Stimulated activated naive CD8-positive, alpha-beta T cell treated with anti-CD3 and anti-CD28 coated beads, Interleukin-15, amount 100 ng/mL, for 72 hours (primary cell): ENCODE measurements at places on chromosomes 6 and 20.

- peak; percentile 5 for DNase-seq
These were observed 46.8 kb downstream of the CD24 start for GRCh38 chr6:106927531-106928398.

- DNase-seq = no peak
These were observed 437.7 kb downstream of the ADGRB3 start for GRCh38 chr6:69072796-69073195.

- DNase-seq = no peak
These were observed 256.1 kb downstream of the ZNF217 start for GRCh38 chr20:53337390-53338101.

DNA sequence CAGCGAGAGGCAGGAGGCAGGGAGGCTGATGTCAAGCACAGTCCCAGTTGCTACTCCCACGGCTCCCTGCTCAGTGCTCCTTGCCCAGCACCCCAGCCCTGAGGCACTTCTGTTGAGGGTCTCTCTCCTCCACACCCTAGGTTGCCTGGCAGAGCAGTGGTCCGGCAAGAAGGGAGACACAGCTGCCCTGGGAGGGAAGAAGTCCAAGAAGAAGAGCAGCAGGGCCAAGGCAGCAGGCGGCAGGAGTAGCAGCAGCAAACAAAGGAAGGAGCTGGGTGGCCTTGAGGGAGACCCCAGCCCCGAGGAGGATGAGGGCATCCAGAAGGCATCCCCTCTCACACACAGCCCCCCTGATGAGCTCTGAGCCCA, 9.1 kb downstream of the CNPY3 start:
- DNase-seq = no peak

- DNase-seq = no peak
These were observed 20.4 kb upstream of the MICB start for GRCh38 chr6:31477521-31477920.

- DNase-seq = no peak
These were observed 59.0 kb upstream of the TPD52L1 start for GRCh38 chr6:125094563-125094962.

DNA sequence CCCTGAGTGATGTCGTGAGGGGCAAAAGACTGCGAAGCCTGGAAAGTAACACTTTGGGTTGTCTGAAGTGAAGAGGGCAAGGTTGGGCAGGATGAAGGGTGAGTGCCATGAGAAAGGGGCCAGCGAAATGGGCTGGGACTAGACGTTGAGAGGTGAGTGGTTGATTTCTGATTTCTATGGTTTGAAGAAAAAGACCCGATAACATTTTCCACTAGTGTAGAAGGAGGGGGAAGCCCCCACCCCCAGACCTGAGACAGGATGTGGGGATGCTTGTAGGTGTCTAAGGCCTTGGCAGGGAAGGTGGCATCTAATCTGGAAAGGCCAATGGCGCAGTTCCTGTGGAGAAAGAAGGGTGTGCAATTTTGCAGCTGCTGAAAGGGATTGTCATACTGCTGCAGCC, 25.3 kb upstream of the KIF3B start:
- peak; percentile 80 for DNase-seq

- DNase-seq = peak; percentile 13
These were observed 735 bp downstream of the SOBP start for GRCh38 chr6:107490566-107491137.

DNA sequence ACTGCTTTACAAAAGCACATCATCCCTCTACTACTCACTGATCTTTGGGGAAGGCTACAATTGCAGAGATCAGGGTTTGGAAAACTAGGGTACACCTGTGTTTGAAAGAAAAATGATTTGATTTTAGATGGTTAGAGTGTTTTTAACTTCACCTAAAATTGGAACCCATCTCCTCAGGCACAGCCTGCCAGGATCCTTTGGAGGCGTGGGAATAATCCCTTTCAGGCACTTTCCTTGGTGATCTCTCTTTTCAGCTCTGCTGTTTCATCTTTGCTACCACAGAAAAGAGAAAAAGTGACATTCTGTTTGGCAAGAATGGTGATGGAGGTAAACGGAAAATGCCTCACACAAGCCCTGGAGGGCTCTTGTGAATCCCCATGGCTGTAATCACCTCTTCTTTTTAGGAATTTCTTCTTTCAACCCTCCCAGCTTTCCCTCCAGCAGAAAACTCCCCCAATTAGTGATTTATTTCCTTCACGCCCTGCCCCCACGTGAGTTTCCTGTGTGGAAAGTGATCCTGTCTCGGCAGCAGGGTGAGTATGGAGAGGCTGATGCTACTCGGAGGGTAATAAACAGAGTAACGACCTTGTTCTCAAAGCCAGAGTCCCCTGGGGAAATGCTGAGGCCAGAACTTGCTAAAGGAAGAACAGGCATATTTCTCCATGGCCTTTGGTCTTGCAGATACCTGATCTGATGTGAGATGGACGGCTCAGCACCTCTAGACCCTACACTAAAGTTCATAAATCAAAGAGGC, 9.2 kb downstream of the KCNG1 start:
- DNase-seq = no peak

- DNase-seq = no peak
These were observed 58.0 kb downstream of the MYH7B start for GRCh38 chr20:35013421-35014411.

DNA sequence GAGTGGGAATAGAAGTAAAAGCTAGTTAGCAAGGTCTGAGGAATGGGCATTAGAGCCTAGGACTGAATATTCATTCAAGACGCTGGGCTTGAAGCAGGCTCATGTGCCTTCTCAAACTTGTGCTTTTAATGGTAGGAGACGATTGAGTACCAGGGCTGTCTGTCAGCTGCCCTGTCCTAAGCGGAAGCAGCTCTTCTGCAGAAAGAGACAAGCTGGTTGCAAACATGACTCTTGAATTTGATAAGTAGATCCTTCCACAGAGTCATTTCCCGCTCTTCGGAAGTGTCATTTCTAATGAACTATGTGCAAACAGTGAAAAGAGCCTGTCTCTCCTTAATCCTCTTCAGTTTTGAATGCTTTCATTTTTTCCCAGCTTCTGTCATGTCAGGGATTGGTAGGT, 176.4 kb downstream of the TFAP2B start:
- DNase-seq = no peak
